ENCODE measurements at places on chromosomes 11 and 22.

GRCh38 chr11:6664551-6664950 is 8.9 kb upstream of the DCHS1 start:
- no peak for DNase-seq

DNA sequence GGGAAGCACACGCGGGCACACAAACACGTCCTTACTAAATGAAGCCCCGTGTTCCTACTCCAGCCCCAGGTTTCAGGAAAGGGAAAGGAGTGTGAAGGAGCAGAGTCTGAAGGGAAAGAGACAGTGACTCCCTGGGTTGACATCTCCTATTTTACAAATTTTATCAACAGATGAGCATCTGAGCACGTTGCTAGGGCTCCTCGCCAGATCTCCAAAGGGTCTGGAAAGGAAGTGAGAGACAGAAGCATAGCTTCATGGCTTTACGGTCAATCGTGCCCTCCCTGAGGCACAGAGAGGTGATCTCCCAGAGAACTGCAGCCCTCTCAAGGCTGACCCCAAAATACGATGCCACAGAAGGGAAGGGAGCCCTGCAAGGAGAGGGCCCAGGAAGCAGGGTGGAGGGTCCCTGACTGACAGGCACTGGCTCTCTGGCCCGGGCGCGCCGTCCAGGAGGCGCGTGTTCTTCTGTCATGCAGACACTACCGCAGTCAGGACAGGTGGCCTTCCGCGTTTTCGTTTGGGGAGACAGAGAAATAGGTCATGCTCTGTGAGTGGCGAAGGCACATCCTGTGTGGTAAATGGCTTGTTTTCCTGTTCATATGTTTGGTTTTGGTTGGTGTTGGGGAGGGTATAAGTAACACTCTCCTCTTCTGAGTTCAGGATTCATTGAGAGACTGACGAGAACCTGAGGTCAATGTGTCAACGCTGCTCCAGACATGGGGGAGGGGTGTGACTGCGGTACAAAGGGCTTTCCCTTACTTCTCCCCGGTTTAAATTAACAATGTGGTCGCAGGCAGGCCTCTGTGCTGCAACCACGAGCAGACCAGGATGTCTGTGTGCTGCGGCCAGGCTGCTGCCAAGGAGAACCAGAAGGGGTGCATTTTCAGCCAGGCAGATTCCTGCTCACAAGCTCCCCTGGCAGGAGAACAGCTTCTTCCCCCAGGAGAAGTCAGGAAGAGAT is 813.3 kb downstream of the OPCML start:
- peak; percentile 54 for DNase-seq

- no peak for DNase-seq
These were observed 40.8 kb upstream of the ACCSL start for GRCh38 chr11:44006917-44007361.

DNA sequence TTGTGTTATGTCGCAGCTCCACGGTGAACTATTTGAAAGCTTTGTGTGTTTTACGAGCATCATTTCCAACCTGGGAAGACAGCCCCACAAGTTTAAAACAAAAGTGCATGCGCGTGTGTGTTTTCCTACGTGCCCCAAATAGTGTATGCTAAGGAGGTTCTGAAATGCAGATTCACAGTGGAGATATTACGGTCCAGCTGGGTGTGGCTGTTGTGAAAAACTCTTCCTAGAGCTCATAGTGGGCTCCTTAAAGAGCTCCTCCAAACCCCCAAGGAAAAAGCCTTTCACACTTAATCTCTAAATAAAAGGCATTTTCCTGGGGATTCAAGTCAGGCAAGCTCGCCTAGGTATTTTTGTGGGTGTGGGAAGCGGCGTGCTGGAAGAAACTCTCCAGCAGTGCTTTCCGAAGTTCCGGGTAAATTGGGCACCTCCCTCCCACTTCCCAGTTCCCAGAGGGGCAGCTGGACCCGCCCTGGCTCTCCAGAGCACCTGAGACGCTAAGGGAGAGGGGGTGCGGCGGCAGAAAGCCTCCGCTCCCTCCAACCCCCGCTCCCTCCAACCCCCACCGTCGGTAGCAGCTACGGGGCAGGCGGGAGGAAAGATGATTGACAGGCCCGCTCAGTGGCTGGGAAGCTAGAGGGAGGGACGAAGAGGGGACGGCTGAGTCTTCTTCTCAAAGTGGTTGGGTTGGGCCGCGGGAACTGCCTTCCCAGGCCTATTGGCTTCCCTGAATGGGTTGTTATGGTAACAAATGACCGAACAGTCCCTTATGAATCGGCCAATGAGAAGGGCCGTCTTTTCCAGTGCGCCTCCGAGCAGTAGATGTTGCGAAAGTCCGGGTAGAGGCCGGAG is 561 bp upstream of the PCF11 start:
- peak; percentile 36 for DNase-seq

DNA sequence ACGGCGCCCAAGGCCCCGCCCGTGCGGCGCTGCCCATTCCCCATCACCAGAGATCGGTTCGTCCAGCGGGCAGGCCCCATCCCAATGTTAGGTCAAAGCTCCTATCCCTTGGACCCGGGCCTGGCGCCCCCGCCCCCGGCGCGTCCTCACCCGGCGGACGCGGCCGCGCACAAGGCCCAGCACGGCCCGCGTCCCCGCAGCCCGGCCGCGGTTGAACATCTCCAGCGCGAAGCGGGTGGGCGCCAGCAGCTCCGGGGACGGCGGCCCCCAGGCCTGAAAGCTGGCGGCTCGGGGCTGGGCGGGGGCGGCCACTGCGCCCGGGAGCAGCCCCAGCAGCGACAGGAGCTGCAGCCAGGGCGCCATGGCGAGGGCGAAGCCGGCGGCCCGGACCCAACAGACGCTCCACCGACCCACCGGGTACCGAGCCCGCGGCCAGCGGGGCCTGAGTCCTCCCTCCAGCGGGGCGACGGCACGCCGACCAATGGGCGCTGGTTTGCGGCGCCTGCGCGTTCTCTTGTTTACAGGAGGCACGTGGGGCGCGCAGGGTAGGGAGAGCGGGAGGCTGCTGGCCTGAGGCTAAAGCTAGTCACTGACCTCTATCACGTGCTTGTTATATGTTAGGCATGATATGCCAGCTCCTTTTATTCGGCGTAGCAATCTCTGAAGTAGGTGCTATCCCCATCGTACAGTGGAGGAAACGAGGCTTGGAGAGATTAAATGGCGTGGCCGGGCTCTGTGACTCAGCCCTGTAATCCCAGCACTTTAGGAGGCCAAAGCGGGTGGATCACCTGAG is at the start of gene CTSF:
Gene CTSF (minus strand): TSS at position 483 of the 793 bp plus-strand sequence. CDS start 120 bp downstream, at position 363.
- peak; percentile 79 for DNase-seq

GRCh38 chr22:45212306-45212709 is 28.4 kb downstream of the KIAA0930 start:
- no peak for DNase-seq

GRCh38 chr11:7547687-7548086 is 33.9 kb downstream of the PPFIBP2 start:
- no peak for DNase-seq

- DNase-seq: no peak
These were observed 229.5 kb downstream of the AASDHPPT start for GRCh38 chr11:106306942-106307341.

- peak; percentile 65 for DNase-seq
These were observed at the start of gene CXCR5 for GRCh38 chr11:118883368-118884071. CXCR5 (plus strand) TSS chr11:118883892; CDS start chr11:118883942, 50 bp downstream.

DNA sequence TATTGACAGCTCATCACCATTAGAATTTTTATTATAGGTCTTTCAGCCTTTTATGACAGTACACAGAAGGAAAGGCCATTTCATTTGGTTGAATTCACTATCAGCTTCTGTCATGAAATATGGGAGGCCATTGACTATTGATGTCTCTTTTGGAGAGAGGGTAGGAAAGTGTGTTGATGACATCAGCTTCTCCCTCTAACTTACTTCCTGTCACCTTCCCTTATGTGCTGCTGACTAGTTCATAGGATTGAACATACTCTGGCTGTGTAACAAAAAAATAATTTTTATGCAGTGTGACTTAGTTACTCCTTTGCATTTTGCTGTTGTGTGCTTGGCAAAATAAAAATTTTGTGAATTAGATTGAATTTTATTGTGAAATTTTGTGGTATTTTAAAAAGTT is 769.2 kb downstream of the METTL15 start:
- DNase-seq: no peak

Data from CD4-positive, alpha-beta T cell treated with Interleukin-6 for 4 hours (primary cell).